ENCODE measurements at places on chromosomes 6 and 20.

- DNase-seq = no peak
These were observed 38.7 kb upstream of the ECI2 start for GRCh38 chr6:4174042-4174441.

DNA sequence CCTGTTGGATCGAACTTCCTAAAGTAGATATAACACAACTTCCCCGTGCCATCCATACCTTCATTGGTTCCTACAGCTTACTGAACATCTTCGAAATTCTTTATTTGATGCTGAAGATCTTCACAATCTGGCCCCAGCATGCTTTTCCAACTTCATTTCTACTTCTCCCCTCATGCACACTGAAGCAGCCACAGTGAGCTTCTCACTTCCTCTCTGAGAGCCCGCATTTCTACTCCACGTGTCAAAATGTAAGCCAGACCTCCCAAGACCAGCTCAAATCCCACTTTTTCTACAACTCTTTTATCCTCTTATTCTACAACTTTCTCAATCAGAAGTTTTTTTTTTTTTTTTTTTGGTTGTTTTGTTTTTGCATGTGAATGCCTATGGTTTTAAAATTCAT is 254.7 kb downstream of the GMPR start:
- DNase-seq = no peak

DNA sequence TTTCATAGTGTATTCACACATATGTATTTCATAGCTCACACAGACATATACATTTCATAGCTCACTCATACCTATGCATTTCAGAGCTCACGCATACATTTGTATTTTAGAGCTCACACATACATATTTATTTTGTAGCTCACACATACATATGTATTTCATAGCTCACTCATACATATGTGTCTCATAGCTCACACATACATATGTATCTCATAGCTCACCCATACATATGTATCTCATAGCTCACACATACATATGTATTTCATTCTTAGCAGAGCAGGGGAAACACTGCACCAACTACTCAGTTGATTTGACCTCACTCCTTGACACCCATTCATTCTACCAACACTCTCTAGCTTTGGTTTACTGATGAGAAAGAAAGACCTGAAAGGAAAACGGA is 713.6 kb downstream of the QKI start:
- DNase-seq = no peak

GRCh38 chr6:150899231-150899630 is 33.7 kb downstream of the MTHFD1L start:
- no peak for DNase-seq

GRCh38 chr20:5143851-5144250 is 17.0 kb downstream of the CDS2 start:
- DNase-seq = no peak

- DNase-seq = no peak
These were observed 14.2 kb downstream of the VEGFA start for GRCh38 chr6:43784049-43784855.

DNA sequence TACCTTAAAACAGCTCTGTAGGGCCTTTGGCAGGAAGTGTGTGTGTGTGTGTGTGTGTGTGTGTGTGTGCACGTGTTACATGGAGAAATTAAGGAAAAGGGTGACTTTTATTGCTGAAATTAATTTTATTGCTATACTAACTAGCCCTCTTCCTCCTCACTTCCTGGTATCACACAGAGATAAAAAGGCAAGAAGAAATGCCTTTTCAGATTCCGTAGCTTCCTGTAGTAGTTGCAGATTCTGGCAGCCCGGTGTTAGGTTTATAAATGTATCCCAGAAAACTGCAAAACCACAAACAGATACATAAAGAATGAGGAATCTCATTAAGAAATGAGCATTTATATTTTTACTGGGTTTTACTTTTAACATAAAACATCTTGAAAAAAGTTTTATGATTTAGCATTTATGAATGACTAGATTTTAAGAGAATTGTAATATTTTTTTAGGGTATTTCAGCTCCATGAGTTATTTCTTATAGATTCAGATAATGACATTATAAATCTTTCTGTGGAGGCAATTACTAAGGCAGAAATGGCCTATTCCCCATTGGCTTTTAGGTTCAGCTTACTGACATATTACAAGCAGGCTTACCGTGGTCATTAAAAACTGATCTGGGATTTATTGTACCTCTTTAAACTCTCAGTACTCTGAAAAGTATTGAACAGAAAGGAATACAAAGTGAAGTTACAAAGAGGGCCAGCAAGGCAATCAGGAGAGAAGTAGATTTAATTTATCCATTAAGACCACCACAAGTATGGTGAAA is 249.1 kb upstream of the TSHZ2 start:
- DNase-seq = no peak

- DNase-seq = no peak
These were observed 152.5 kb downstream of the MRPL14 start for GRCh38 chr6:43974643-43975230.

DNA sequence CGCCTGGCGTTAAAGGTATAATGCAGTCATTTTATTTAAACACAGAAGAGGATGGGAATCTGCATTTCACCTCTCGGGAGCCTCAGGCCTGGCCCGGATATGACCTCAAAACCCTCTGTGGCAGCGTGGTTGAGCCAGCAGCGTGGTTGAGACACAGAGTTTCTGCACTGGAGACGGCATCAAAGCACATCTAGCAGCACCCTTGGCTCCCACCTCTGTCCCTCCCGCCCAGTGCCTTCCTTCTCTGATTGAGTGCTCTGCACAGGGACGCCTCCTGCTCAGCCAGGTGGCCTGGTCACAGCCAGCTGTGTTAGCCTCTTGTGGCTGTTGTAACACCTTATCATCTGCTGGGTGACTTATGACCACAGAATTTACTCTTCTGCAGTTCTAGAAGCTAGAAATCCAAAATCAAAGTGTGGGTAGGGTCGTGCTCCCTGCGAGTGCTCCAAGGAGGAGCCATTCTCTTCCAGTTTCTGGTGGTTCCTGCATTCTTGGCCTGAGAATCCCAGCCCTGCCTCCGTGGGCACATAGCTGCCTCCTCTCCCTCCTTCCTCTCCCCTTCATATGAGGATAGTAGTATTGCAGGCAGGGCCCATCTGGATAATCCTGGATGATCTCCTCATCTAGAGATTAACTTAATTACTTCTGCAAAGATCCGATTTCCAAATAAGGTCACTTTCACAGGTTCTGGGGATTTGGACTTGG is 156.7 kb downstream of the SYCP2 start:
- DNase-seq = no peak

GRCh38 chr20:25699914-25700313 is 3.3 kb upstream of the ZNF337 start:
- no peak for DNase-seq

- DNase-seq = peak; percentile 36
These were observed 23.2 kb downstream of the RBCK1 start for GRCh38 chr20:431012-431904.

Data from hypothalamus (tissue), 51 donors.